ENCODE measurements at places on chromosomes 13 and 19. TPM values are rescaled to one million over a fixed set of nuclear protein-coding genes. Genes with fewer than 3 reads are reported as not detected.

The CEACAM8 gene
- polyA plus RNA-seq, result not detected

The C19orf67 gene
- not detected for polyA plus RNA-seq

The NDUFB7 gene
- polyA plus RNA-seq, result 100 TPM

The SLC8A2 gene
- not detected for polyA plus RNA-seq

The APOC4 gene
- not detected for polyA plus RNA-seq

The PLIN5 gene
- polyA plus RNA-seq, result not detected

The SLC5A5 gene
- polyA plus RNA-seq, result not detected

DNA sequence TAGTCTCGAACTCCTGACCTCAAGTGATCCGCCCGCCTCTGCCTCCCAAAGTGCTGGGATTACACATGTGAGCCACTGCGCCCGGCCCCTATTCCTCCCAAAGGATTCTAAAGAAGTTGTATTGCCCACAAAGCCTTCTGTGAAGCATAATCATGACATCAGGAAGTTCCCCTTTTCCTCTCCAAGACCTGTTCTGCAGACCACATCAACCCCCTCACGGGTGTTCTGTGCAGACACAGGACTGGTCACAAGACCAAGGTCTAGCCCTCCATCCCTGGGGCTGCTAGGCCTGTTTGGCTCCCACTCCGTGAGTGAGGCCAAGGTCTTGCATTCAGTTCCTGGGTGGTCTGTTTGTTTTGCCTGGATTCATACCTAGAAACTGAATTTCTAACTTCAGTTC, 178.1 kb downstream of the FLT1 start:
- no peaks in the 10 kb centered on the region for H3K36me3 ChIP-seq
- no peak for DNase-seq
- H3K4me3 ChIP-seq, result no peak overlapping the region
- H3K27me3 ChIP-seq, result no peaks in the 10 kb centered on the region
- H3K27ac ChIP-seq, result no peak overlapping the region
- no peaks in the 10 kb centered on the region for H3K4me1 ChIP-seq

GRCh38 chr13:29532116-29532515, 63.4 kb downstream of the SLC7A1 start:
- no peak overlapping the region for H3K4me3 ChIP-seq
- H3K4me1 ChIP-seq, result no peaks in the 10 kb centered on the region
- no peak overlapping the region for H3K27ac ChIP-seq
- H3K36me3 ChIP-seq, result peaks cover 9% of the 10 kb centered on the region

DNA sequence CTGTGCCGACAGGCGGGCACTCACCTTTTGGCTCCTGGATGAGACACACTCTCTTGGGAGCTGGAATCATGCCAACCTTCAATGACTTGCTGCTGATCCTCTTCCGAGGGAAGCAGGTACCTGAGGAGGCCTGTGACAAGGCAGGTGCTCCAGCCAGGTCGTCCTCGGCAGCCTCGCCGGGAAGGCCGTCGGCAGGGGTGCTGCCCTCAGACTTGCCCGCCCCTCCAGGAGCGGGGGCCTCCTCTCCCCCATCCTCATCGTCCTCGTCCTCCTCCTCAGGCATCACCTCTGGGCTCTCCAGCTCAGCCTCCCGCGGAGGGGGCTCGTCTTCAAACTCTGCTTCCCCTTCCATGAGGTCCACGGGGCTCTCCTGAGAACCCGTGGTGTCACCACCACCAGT, 29.2 kb downstream of the SUGP2 start:
- peaks cover 3% of the 10 kb centered on the region for H3K4me1 ChIP-seq
- H3K4me3 ChIP-seq, result no peak overlapping the region
- no peak overlapping the region for H3K27ac ChIP-seq
- H3K27me3 ChIP-seq, result no peaks in the 10 kb centered on the region

GRCh38 chr13:101412076-101412475, 4.2 kb downstream of the NALCN start:
- H3K27ac ChIP-seq, result no peak overlapping the region
- no peaks in the 10 kb centered on the region for H3K36me3 ChIP-seq
- no peak overlapping the region for H3K4me3 ChIP-seq
- DNase-seq, result no peak

DNA sequence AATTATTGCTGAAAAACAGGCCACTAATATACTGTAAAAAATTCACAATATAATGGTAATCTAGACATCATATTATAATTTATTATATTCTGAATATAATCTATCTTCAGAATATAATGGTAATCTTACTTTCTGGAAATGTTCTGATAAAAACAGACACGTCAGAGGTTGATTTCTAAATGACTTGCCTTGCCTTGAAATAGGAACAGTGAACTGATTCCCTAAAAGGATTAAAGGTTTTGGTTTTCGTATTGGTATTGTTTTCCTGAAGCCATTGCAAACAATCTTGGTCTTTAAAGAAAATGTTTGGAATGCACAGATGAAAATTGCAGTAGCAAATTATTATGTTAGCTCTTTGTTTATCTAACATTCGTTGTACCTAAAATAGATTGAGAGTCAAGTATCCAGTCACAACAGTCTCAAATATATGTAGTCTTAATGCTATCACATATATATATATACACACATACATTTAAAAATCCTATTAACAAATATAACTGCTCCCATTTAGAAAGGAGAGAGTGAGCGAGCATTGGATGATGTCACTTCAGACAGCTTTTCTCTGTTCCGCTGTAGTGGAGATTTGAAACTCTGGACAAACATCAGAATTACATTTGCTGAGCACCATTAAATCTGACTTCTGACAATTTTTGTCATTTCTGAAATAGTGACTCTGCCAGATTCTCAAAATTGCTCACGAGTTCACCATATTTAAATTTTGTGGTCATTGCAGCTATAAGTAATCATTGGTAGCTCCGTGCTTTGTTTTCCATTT, 1.7 kb downstream of the ITM2B start:
- H3K4me1 ChIP-seq, result peaks cover 3% of the 10 kb centered on the region
- no peaks in the 10 kb centered on the region for H3K27me3 ChIP-seq
- H3K36me3 ChIP-seq, result no peaks in the 10 kb centered on the region
- H3K4me3 ChIP-seq, result peak overlapping the region; percentile 97
- peak overlapping the region; percentile 51 for H3K27ac ChIP-seq

GRCh38 chr19:5865772-5866171, 4.6 kb downstream of the FUT5 start:
- no peak overlapping the region for H3K27ac ChIP-seq
- no peaks in the 10 kb centered on the region for H3K4me1 ChIP-seq
- DNase-seq, result no peak
- H3K4me3 ChIP-seq, result no peak overlapping the region

- H3K27me3 ChIP-seq, result no peaks in the 10 kb centered on the region
- H3K27ac ChIP-seq, result no peak overlapping the region
- H3K36me3 ChIP-seq, result peaks cover 22% of the 10 kb centered on the region
- H3K4me3 ChIP-seq, result no peak overlapping the region
Measured at GRCh38 chr19:1622007-1622406, 16.7 kb upstream of the UQCR11 start.

DNA sequence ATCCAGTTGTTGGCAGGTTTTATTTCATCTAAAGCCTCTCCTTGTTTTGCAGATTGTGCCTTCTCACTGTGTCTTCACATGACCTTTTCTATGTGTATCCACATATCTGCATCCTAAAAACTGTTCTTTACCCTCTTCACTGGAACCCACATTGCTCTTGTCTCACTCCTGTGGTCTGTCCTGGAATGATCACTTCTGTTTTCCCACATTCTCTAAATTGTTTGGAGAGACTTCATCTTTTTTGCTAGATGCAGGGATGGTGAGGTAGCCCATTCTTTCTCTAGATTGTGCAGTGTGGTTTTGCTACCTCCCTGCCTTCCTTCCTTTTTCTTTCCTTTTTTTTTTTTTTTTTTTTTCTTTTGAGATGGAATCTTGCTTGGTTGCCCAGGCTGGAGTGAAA, 608.6 kb upstream of the MIR17HG start:
- no peak overlapping the region for H3K4me3 ChIP-seq
- no peak overlapping the region for H3K27ac ChIP-seq
- no peaks in the 10 kb centered on the region for H3K4me1 ChIP-seq
- H3K27me3 ChIP-seq, result no peaks in the 10 kb centered on the region
- no peak for DNase-seq

DNA sequence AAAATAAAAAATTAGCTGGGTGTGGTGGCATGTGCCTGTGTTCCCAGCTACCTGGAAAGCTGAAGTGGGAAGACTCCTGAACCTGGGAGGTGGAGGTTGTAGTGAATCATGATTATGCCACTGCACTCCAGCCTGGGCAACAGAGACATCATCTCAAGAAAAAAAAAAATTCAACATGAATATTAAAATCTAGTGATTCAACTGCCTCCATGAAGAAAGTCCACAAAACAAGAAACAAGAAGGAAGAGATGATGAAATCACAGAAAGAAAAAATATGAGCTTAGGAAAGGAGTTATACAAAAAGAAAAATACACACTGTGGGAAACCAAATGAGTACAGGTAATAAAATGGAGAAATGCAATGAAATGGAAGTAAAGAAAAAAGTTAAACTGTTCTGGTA, 99.6 kb upstream of the SIAH3 start:
- no peak for DNase-seq
- no peaks in the 10 kb centered on the region for H3K4me1 ChIP-seq
- no peaks in the 10 kb centered on the region for H3K36me3 ChIP-seq
- H3K4me3 ChIP-seq, result no peak overlapping the region
- no peak overlapping the region for H3K27ac ChIP-seq
- no peaks in the 10 kb centered on the region for H3K27me3 ChIP-seq

DNA sequence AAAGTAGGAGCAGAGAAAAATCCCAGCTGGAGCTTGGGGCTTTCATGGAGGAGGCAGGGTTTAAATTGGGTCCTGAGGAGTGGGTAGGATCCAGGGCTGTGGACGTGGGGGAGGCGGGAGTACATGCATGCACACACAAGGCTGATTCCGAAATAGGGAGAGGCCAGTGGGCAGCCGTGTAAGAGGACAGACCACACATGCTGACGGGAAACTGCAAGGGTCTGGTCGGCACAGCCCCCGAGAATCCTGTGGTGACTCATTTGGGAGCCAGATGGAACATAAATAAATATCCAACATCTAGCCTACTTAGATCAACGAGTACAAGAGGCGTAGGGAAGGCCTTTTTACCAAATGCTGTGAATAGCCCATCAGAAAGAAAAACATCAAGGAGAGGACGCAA, 216.3 kb upstream of the ZNF507 start:
- no peaks in the 10 kb centered on the region for H3K4me1 ChIP-seq
- no peaks in the 10 kb centered on the region for H3K36me3 ChIP-seq
- H3K27ac ChIP-seq, result no peak overlapping the region
- no peaks in the 10 kb centered on the region for H3K27me3 ChIP-seq
- no peak overlapping the region for H3K4me3 ChIP-seq

DNA sequence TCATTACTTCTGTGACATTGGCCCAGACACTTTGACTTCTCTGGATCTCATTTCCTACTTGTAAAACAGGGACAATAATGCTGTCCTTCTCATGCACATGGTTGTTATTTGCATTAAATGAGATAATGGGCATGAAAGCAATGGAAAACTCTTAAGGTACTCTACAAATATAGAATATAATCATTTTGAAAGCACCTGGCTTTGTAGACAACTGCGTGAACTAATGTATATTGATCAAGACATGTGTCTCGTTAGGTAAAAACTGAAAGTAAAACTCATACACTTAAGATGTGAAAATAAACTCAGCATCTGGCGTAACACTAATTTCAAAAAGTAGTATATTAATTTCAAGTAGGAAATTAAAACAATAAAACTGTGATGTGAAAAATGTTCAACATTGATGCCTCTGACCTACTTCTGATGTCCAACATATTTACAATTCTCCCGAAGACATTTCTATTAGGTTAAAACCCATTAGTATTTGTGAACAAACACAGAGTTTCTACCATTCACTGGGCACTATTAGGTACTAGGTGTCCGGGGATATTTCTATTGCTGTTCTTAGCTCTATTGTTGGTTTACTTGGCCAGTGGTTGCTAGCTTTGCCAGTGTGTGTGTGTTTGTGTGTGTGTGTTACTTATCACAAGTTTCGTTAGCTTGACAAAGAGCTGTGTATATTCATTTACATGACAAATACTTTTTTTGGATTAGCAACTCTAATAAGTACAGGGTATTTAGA, 220.5 kb downstream of the KCNRG start:
- no peaks in the 10 kb centered on the region for H3K27me3 ChIP-seq
- H3K4me3 ChIP-seq, result no peak overlapping the region
- no peak overlapping the region for H3K27ac ChIP-seq

DNA sequence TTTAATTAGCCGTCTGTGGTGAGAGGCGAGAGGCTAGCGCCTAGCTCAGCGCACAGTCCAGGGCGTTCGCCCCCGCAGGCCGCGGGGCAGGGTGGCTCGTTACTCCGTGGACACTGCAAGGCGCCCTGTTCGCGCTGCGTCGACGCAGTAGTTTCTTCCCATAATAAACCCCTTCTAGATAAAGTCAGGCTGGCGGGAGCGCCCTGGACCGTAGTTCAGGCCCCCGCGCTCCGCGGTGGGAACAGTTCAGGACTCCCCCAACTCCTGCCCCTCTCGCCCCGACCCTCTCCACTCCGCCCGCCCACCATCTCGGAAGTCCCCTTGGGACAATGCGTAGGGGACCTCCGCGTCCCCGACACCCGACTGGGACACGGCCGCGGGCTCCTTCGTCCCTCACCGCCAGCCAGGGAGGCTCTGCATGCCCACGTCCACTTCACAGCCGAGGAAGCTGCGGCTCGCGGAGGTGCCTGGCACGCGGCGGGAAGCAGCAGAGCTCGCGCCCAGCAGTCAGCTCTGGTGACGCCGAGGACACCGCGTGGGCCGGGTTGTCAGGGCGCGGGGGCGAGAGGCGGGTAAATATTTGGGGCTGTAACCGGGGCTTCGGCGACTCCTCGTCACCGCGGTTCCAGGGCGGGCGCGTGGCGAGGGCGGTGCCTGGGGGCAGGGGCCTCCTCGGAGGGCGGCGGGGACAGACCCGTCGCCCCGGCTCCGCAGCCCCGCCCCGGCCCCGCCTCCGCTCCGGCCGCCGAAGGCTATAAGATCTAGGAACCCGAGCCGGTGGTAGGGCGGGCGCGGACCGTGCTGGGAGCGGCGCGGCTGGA, at the start of gene RGCC:
TSS of gene RGCC (plus strand) at position 783 of the 821 bp plus-strand sequence. CDS start 158 bp downstream, outside the sequence.
- H3K4me1 ChIP-seq, result no peaks in the 10 kb centered on the region
- H3K4me3 ChIP-seq, result peak within 1 kb of the TSS; percentile 57
- peaks cover 7% of the 10 kb centered on the region for H3K27me3 ChIP-seq
- peak within 1 kb of the TSS; percentile 68 for H3K27ac ChIP-seq

- no peaks in the 10 kb centered on the region for H3K27me3 ChIP-seq
- H3K27ac ChIP-seq, result no peak overlapping the region
- H3K4me3 ChIP-seq, result no peak overlapping the region
Measured at GRCh38 chr19:41248895-41249294, 15.3 kb upstream of the HNRNPUL1 start.

DNA sequence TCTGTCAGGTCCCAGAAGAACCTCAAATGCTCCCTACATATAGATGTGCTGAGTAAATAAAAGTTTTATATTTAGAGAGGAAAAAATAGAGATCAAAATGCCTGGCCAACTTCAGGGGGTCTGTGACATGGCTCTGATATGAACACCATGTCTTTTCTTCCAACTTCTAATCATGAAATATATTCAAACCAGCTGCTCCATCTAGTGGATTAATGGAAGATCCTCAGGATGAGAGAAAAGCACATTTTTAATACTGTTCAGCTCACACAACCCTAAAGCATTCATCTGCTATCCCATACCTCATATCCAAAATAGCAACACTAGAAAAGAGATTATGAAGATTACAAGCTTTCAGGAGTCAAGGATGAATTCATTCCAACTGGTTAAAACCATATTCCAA, 56.0 kb upstream of the DOCK9 start:
- no peaks in the 10 kb centered on the region for H3K36me3 ChIP-seq
- H3K27me3 ChIP-seq, result no peaks in the 10 kb centered on the region
- no peaks in the 10 kb centered on the region for H3K4me1 ChIP-seq
- no peak overlapping the region for H3K27ac ChIP-seq
- no peak overlapping the region for H3K4me3 ChIP-seq
- peak; percentile 54 for DNase-seq

Measured in fibroblast of lung (primary cell).